Activated CD4-positive, CD25-positive, alpha-beta regulatory T cell treated with anti-CD3 and anti-CD28 coated beads, Interleukin-2, amount 50 U/mL, for 16 hours (primary cell): ENCODE measurements at places on chromosomes 12 and 14.
A peak's percentile ranks its signal among the peaks of the same experiment; 100 is the strongest.

- DNase-seq = no peak
Observed at GRCh38 chr12:90061809-90062208, 353.2 kb upstream of the ATP2B1 start.

- DNase-seq = peak; percentile 86
Observed at GRCh38 chr14:102319351-102320032, at the start of gene ZNF839. Gene ZNF839 (plus strand): TSS chr14:102319746. CDS start chr14:102319766, 20 bp downstream.

DNA sequence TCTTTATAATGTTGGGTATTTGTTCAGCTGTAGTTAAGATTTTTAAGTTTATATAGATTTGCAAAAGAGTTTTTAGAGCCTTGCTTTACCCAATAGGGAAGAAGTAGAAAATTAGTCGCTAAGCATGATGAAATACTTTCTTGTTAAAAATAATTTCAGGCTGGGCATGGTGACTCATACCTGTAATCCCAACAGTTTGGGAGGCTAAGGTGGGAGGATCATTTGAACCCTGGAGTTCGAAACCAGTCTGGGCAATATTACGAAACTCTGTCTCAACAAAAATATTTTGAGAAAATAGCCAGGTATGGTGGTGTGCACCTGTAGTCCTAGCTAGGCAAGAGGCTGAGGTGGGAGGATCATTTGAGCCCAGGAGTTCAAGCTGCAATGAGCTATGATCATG is 18.7 kb upstream of the SCFD1 start:
- DNase-seq = no peak

- no peak for DNase-seq
Observed at GRCh38 chr12:48184549-48184922, 1.1 kb downstream of the CCDC184 start.

DNA sequence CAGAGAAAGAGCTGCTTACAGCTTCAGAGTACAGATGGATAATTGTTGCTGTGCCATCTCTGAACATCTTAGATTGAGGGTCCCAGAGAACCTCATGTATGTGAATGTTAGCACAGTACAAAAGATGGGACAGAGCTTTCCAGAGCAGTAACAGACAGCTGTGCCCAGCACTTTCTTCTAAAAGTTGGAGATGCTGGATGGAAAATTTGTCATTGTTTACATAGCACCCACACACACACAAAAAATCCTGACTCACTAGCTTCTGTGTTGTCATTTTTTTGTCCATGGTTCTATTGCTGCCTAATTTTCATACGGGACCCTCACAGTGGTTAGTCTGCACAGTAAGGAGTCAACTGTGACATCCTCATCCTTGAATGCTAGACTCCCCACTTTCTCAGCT is 374.7 kb downstream of the DIO2 start:
- no peak for DNase-seq

GRCh38 chr12:52316701-52317100 is 4.5 kb downstream of the KRT83 start:
- no peak for DNase-seq

- no peak for DNase-seq
Observed at GRCh38 chr14:55645145-55645544, 65.1 kb downstream of the KTN1 start.

DNA sequence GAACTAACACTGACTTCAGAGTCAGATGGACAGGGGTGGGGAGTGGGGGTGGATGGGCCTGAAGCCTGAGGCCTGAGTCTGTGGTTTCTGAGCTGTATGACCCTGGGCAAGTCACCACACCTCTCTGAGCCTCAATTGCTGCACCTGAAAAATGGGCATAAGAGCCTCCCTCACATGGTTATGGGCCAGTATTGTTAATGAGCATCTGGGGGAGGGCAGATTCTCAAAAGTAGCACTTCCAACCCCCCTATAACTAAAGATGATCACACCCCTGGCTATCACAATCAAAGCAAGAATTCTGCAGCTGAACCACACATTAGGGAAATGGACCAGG is 168.6 kb downstream of the RBM19 start:
- DNase-seq = no peak

GRCh38 chr14:92254786-92255185 is 68.2 kb upstream of the SLC24A4 start:
- DNase-seq = no peak

DNA sequence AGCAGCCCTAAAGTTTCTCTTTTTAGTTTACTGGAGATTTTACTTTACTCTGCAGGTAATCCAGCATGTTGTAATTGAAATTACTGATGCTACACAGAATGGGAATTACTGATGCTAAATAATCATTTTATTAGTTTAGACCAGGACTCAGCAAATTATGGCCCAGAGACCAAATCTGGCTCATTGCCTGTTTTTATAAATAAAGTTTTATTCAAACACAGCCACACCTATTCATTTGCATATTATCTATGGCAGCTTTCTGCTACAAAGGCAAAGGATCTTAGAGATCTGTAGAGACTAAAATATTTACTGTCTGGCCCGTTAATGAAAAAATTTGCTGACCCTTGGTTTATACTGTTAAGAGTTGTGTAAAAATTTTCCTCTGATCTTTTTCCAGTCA is 216.1 kb downstream of the FUT8 start:
- DNase-seq = no peak

DNA sequence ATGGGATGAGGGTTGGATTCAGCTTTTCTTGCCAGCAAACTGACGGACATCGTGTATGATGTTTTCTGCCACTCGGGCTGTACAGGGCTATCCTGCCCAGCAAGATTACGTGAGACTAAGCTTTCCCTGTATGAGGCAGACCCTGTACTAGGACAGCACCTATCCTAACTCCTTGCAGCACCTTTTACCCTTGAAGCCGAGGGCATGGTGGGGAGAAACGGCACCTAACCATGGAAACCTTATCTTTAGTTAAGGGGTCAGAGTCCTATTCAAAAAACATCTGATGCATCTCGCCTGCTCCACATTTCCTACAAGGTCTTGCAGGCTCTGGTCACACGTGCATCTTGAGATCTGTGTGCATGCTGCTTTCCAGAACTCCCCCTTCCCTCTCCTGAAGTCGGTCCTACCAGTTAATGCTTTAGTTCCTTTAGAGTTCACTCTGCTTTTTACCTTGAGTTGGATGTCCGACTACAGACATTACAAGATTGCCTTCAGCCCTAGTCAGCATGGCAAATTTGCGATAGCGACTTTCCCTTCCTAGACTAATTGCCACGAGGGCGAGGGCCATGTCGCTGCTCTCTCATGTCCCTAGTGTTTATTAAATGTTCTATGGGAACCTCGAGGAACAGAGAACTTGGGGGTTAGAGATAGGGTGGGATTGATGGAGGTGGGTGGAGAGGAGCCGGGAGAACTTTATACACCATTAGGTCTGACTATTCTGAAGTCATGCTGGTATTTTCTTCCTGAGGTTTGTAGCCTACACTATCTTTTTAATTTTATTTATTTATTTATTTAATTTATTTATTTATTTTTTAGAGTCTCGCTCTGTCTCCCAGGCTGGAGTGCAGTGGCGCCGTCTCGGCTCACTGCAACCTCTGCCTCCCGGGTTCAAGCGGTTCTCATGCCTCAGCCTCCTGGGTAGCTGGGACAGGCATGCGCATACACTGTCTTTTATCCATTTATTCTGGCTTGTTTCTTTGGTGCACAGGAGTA is 6.6 kb downstream of the RAN start:
- DNase-seq = no peak

GRCh38 chr14:20583142-20583541 is 4.7 kb downstream of the RNASE11 start:
- DNase-seq = no peak

- no peak for DNase-seq
Observed at GRCh38 chr12:12244341-12244740, 22.5 kb downstream of the LRP6 start.

DNA sequence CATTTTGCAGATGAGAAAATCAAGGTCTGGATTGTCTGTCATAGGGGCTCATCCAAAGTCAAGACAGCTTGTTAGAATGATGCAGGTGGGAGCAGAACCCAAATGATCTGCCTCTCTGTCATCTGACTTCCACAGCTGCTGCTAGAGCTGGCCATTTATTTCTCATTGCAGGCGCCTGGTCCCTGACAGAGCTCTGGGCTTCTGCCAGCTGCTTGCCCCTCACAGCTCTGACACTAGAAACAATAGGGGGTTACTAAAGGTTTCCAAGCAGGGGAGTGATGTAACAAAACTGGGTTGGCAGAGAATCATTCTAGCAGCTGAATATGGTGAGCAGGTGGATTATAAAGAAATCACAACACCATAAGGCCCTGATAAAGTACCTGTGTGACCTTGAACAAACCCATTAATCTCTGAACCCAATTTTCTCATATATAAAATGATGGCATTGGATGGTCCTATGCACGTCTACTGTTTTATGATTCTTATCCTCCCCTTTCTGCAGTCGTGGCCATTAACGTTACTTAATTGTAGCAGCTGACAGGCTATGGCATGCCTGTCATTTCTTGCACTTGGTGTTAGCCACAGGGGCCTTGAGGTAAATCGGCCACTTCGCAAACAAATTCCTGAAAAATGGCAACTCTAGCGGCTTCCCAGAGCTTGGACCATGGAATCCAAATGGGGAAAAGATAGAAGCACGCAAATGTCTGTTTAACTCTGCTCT is 134.6 kb downstream of the RMST start:
- no peak for DNase-seq

DNA sequence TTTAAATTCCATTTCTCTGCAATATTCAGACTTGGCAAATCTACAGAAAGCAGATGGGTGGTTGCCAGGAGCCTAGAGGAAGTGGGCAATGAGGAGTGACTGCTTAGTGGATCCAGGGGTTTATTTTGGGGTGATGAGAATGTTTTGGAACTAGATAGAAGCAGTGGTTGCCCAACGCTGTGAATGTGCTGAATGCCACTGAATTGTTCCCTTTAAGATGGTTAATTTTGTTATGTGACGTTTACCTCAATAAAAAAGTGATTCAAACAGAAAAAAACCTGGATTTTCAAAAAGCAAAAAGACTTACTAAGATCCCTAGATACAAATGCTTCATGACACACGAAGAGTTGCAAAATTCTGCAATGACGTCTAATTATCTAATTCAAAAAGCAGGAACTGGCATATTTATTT is 34.2 kb downstream of the DAO start:
- DNase-seq = no peak

- DNase-seq = no peak
Observed at GRCh38 chr12:6078398-6079096, 45.9 kb downstream of the VWF start.

- no peak for DNase-seq
Observed at GRCh38 chr14:69917287-69917686, 38.1 kb downstream of the SMOC1 start.

DNA sequence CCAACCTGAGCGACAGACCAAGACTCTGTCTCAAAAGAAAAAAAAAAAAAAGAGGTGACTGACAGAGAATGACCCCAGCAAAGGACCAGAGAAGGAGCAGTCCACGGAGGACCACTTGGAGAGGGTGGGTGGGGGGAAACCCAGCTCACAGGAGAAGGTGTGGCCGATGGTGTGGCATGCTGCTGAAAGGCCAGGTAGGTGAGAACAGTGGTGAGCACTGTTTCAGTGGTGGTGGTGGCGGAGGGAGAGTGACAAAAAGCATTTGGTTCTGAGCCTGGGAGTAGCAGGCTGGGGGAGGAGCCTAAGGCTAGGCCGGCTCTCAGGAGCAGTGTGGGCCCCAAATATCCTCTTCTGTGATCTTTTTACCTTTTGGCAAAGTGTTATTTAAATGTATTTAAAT is 63.8 kb downstream of the IRF2BPL start:
- DNase-seq = no peak

GRCh38 chr14:90299408-90299807 is 32.3 kb downstream of the NRDE2 start:
- DNase-seq = no peak

- DNase-seq = no peak
Observed at GRCh38 chr14:93895023-93895604, 32.0 kb upstream of the FAM181A start.

GRCh38 chr12:49925433-49926204 is 21.9 kb upstream of the FAIM2 start:
- no peak for DNase-seq

DNA sequence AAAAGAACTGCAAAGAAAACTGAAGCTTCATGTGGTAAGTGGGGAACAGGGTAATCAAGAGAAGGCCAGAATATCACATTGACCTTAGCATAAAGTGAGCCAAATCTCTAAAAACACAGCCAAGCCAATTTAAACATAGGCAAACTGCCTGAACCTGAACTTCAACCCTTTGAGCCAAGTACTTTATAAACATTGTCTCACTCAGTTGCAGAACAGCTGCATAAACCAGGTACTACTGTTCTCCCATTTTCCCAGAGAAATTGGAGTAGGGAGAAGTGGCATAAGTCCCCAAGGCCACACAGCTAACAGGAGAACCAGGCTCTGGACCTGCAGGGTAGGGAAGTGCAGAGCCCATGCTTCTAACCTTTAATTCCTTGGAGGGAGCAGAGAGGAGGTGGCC is 30.4 kb upstream of the FKBP4 start:
- DNase-seq = no peak

- no peak for DNase-seq
Observed at GRCh38 chr12:71438670-71439361, 782 bp upstream of the LGR5 start.

DNA sequence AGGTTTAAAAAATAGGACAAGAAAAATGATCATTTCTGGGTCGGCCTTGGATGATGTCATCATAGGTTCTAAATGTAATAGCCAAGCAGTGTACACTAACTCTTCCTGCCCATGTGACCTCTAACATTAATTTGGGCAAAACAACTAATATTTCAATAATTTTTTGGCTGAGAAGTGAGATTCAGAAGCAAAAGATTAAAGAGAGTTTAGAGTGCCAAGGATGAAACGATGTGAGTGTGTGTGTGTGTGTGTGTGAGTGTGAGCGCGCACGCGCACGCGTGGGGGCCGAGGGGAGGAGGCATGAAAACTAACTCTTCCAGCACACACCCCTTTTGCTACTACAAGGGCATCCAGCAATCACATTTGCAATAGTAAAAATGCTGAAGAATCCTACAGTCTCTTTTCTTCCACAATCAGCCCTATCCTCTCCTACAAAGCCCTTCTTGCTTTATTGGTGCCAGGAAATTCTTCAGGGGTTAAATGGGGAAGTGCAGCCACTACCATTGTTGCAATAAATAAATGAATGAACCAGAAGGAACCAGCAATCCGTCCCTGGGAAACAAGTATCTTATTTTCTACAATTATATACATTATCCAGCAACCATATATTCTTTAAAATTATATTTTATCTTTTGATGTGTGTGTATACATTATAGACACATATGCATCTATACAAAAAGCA is 52.9 kb downstream of the PEBP1 start:
- DNase-seq = no peak

DNA sequence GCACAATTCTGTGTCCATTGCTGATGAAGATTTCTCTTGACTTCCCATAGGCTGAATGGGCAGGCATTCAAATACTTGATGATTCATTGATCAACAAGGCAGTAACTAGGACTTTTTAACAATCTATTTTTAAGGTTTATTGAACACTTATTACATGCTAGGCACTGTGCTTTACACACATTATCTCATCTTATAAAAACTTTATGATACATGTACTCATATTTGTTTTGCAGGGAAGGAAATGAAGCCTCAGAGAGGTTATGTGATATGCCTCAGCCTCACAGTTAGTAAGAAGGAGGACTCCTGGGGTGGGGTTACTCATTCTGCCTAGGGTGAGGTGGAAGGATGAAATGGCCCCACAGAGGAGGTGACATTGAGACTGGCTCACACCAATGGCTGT is 12.9 kb upstream of the EMP1 start:
- DNase-seq = no peak
